Stimulated activated CD8-positive, alpha-beta memory T cell treated with anti-CD3 and anti-CD28 coated beads, Interleukin-15, amount 100 ng/mL, for 1 hour (primary cell): ENCODE measurements at places on chromosomes 12 and 14.

DNA sequence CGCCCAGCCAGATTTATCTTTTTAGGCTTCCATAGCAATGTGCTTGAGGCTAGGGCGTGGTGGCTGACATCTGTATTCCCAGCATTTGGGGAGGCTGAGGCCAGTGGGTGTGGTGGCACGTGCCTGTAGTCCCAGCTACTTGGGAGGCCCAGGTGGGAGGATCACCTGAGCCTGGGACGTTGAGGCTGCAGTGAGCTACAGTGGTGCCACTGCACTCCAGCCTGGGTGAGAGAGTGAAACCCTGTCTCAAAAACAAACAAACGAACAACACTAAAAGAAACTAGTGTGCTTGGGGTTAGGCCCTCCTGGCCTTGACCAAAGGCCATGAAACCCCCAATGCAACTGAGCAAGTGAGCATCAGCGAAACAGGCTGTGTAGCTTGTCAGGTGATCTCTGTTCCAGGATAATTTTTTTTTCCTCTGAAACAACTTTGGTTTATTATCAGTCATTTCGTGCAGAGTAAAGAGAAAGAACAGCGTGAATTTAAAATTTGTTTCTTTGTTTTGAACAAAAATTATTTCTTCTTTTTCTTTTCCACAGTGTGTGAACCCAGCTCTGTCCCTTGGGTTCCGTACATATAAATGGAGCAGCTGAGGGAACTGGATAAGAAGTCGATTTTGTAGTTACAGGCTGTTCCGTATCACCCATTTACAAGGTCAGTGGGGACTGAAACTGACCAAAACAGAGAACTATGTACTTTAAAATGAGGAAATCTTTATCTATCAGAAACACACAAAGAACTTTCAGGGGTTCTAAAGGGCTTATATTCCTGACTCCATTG lies 8.8 kb upstream of the TUBA1C start:
- no peak for DNase-seq

GRCh38 chr12:75913502-75914351 lies 117.8 kb downstream of the PHLDA1 start:
- DNase-seq, result no peak

DNA sequence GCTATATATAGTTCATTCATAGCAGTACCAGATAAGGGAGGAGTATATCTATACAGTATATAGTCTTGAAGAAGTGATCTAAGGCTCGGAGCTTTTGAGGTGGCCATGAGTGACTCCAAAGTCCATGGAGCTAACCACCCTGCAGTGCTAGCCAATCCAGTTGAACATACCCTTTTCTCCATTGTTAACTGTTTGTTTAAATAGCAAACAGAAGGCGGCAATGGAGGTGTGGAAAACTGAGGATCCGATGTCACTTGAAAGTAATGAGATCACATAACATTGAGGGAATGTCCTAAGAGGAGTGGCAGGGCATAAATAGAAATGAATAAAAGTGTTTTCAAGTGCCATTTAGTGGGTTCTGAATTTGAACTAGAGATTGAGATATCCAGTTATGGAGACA lies 12.4 kb upstream of the SNAPC1 start:
- no peak for DNase-seq

- DNase-seq, result peak; percentile 59
Observed at GRCh38 chr12:56129206-56129941, 1.3 kb downstream of the ESYT1 start.

DNA sequence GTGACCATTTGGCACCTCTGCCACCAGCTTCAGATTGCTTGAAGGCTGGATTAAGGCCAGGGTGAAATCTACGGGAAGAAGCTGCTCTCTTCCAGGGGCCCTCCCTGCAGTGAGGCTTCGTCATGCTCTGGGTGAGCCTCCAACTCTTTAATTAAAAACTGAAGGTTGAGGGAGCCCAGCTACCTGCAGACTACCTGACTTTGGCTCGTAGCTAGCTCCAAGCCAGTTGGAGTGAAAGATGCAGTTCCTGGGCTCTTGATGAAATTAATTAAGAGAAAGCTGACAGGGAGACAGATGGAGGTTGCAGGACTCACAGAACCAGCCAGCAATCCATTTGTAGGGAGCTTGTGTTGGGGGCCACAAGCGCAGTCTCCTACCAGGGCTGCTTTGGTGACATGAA lies 168.5 kb upstream of the SFSWAP start:
- DNase-seq, result no peak
